ENCODE measurements at places on chromosomes 1 and 21. TPM values are rescaled to one million over a fixed set of nuclear protein-coding genes. Genes with fewer than 3 reads are reported as not detected.

Gene AIRE
- 0.11 TPM for total RNA-seq

- no peak for DNase-seq
These were observed 368.8 kb upstream of the ADGRL4 start for GRCh38 chr1:79375352-79375751.

- no peak for DNase-seq
These were observed 112.8 kb downstream of the KCND3 start for GRCh38 chr1:111876631-111877030.

Gene GRIK1
- total RNA-seq, result 3.8 TPM

GRCh38 chr1:88612773-88613172 lies 71.3 kb upstream of the PKN2 start:
- DNase-seq, result no peak

Gene ABCA4
- 0.90 TPM for total RNA-seq

GRCh38 chr1:45446950-45447672 lies 43.9 kb downstream of the TESK2 start:
- no peak for DNase-seq

Gene FAAH
- total RNA-seq, result 6.9 TPM

DNA sequence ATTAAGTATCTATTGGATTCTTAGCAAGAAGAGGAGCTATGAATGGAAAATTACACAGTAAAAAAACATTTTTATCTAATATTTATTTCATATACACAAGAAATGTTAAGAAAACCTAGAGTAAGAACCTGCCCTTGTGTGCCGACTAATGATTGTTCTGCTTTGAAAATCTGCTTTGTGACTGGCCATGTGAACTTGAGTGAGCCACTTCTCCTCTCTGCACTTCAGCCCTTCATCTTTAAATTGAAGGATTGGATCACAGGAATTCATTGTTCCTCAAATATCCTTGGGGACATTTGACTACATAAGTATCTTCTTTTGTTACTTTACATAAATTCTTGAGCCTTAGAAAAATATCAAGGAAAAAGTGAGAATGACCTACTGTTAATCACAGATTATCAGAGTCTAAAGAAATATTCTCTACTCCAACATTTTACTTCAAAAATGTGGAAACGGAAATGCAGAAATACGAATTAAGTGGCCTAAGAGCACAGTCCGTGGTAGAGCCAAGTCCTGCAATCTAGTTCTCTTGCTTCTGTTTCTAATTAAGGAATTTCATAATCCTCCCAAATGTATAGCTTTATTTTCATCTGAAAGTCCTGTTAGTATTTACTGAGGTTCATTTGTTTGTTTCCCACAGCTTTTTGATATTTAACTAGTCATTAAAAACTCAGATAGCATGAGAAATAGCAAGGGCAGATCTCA lies 46.3 kb upstream of the SAMSN1 start:
- DNase-seq, result no peak

All from urinary bladder (tissue), 4 donors.